ENCODE measurements at places on chromosomes 11 and 22.

DNA sequence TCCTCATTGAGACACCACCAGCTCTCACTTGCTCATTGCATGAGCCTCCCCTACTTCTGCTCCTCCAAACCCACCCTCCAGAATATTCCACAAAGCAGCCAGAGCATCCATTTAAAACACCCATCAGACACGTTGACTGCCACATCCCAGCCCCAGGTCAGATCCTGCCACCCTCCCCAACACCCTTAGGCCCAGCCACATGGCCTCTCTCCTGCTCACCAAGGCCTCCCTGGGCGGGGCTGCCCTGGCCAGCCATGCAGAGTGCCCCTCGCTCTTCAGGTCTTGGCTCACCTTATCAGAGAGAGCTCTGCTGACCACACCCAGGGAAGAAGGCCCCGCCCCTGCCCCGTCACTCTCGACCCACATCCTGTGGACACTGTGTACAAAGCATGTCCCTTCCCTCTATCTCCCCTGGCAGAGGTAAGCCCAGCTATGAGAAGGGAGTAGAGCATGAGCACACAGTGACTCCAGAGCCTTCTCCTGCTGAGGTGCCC is 106.8 kb downstream of the MICAL3 start:
- peak; percentile 88 for DNase-seq

GRCh38 chr11:36657610-36658267 is 59.7 kb upstream of the RAG2 start:
- DNase-seq: peak; percentile 24

GRCh38 chr11:9092853-9093778 is 1.7 kb upstream of the SCUBE2 start:
- peak; percentile 53 for DNase-seq

DNA sequence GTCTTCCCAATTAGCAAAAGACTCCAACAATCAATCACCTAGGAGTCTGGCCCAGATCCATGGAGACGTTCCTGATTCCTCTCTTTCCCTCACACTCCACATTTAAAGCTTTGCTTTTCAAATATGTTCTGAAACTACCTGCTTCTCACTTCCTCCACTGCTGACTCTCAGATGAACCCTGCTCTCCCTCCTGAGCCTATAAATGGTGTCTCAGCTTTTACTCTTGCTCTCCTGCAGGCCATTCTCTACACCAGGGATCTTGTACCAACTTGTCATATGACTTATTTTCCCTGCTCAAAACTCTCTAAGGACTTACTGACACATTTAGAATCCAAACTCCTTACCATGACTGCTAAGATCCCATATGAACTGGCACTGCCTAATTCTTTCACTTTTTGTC is 138.4 kb upstream of the DDI1 start:
- no peak for DNase-seq

DNA sequence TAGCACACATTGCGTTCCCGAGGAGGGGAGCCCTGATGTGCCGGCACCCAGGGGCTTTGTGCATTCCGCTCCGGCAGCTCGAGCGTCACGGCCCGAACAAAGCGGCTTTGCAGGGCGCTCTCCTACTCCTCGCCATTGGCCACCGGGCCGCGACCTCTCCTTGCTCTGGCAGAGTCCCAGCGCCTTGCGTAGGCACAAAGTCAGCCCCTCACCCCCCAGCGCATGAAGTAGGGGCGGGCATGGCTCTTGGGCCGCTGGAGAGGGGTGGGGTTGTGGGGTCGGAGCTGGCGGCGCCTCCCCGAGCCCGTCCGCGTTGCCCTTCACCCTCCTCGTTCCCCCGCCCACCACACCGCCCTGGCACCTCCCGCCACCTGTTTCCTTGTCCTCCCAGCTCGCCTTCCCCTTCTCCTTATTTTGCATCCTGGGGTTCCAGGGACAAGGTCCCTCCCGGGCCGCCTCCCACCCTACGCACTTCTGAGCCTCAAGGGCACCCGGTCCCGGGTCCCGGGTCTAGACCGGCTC is 753 bp upstream of the PPARA start:
- peak; percentile 66 for DNase-seq

DNA sequence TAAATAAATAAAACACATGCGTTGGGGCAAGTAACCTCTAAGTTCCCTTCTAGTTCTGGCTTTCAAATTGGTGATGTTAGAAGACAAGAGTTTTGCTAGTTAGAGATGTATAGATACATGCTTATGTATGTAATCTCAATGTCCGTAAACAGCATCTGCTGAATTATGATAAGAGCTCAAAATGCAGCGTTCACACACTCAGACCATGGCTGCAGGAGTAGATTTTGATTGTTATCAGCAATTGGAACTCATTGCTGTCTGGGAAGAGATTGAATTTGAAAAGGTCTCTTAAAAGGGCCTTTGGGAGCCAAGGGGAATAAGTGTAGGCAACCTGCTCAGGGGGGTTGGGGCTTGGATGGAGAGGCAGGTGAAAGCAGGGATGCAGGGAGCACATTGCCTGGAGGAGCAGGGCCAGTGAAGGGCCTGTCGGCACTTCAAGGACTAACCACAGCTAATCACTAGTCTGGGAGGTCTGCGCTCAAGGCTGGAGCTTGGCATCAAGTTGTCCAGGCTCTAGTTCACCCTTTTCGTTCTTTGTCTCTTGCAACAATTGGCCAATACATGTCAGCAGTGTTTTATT is 2.7 kb upstream of the RAG1 start:
- peak; percentile 41 for DNase-seq

- no peak for DNase-seq
These were observed 104.6 kb upstream of the NCAM1 start for GRCh38 chr11:112856591-112856990.

GRCh38 chr22:37501610-37502341 is 15.6 kb upstream of the MFNG start:
- no peak for DNase-seq

DNA sequence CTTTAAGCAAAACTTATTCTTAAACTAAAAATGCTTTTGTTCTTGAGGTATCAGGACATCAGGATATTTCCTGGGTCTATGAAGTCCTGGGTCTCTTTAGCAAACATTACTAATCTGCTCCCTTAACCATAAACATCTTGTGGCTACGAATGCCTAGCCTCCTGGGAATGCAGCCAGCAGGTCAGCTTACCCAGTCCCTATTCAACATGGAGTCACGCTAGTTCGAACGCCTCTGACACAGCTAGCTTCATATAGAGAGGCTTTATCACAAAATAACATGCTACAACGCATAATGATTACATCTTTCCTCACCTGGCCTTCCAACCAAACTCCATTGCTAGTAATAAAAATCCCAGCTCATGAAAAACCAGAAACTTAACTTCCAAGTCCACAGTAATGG is 17.5 kb upstream of the FIBIN start:
- DNase-seq: no peak

GRCh38 chr11:11316651-11317230 is 36.3 kb downstream of the CSNK2A3 start:
- DNase-seq: no peak

- no peak for DNase-seq
These were observed 24.6 kb upstream of the CCDC90B start for GRCh38 chr11:83310718-83311117.

- no peak for DNase-seq
These were observed 134.6 kb downstream of the PGR start for GRCh38 chr11:100994966-100995365.

- no peak for DNase-seq
These were observed 18.8 kb downstream of the GUCD1 start for GRCh38 chr22:24536089-24536488.

GRCh38 chr11:8315463-8315862 is 51.8 kb upstream of the LMO1 start:
- DNase-seq: no peak

DNA sequence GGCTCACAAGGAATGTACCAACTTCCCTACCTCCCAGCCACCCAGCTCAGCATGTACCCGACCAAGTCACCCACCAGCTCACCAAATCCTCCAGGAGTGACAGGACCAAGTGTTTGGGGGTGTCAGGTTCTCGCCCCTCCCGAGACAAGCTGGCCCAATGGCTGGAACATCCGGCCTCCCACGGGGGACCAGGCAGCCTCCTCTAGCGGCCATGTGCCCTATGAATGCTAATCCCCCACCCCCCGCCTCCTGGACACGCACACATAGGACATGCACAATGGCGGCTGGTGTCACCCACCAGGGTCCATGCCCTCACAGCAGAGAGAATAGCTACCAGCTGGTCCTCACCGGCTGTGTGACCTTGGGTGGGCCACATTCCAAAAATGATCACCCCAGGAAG is 151.0 kb downstream of the MN1 start:
- DNase-seq: no peak

GRCh38 chr11:70073871-70074371 is 4.2 kb upstream of the ANO1 start:
- DNase-seq: no peak

GRCh38 chr11:2518983-2519340 is 74.2 kb downstream of the KCNQ1 start:
- DNase-seq: no peak

DNA sequence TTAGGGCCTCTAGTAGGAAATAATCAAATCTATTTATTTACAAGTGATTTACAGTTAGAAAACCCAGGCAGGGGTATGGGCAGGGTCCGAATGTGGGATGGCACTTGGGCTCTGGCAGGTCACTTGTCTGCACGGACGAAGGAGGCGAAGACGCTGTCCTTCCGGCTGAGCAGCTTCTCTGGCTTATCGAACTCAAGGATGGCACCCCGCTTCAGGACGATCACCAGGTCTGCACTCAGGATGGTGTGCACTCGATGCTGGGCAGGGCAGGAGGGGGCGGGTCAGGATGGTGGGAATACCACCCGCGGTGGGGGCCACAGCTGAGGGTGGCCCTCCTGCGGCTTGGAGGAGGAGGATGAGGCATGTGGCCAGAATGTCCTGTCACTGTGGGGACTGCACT is 4.4 kb upstream of the KCNJ11 start:
- no peak for DNase-seq

- no peak for DNase-seq
These were observed 11.3 kb downstream of the DERL3 start for GRCh38 chr22:23827351-23827995.

GRCh38 chr11:2272228-2272945 is 2.0 kb upstream of the ASCL2 start:
- no peak for DNase-seq

GRCh38 chr11:2763984-2764383 is 64.2 kb upstream of the KCNQ1OT1 start:
- no peak for DNase-seq

GRCh38 chr11:11836676-11837231 is 5.0 kb upstream of the USP47 start:
- DNase-seq: no peak

DNA sequence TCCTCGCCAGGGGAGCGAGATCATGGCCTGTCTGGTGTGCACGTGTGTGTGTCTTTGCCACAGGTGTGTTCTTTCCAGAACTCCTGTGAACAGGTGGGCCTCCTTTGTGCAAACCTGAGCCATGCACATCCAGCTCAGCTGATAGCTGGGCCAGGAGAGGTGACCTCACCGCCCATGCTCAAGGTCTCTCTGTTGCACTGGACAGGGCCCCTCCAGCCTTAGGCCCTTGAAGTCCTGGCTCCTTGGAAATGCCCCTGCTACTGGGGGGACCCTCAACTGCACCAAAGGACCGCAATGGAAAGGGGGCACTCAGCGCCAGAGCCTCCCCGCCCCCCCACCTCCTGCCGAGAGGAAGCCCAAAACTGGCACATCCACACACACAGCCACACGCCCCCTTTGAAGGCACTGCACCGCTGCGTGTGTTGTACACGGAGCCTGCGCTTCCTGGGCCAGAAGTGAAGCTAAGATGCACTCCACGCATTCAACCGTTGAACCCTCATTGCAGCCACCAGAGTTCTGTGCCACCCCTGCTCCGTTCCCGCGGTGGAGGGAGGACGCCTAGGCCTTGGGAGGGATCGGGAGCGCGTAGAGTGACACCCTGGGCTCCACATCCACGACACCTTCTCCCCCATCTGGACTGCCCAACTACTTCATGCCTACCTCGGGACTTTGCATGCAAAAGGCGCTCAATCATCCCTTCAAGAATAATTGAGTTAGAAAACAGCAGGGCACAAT is 16.4 kb upstream of the IL2RB start:
- no peak for DNase-seq

GRCh38 chr11:114482114-114482513 is 42.8 kb downstream of the REXO2 start:
- DNase-seq: no peak
